ENCODE measurements at places on chromosomes 5 and 9.
A peak's percentile ranks its signal among the peaks of the same experiment; 100 is the strongest.

- DNase-seq, result no peak
Observed at GRCh38 chr9:94139672-94140417, 55.6 kb downstream of the PTPDC1 start.

- no peak for DNase-seq
Observed at GRCh38 chr9:132054024-132054423, 25.6 kb downstream of the MED27 start.

DNA sequence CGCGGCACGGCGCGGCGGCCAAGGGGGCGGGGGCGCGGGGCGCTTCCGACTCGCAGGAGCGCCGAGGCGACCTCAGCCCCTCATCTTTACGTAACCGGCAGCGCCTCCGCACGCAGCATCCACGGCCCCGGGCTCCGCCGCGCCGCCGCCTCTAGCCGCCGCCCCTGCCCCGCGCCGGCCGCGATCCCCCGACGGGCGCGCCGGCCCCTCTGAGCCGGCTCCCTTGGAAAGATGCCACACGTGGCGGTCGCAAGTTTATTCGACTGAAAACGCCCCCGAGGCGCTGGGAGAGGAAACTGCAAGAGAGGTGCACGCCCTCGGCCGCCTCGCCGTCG is 1.0 kb downstream of the KLF9 start:
- no peak for DNase-seq

DNA sequence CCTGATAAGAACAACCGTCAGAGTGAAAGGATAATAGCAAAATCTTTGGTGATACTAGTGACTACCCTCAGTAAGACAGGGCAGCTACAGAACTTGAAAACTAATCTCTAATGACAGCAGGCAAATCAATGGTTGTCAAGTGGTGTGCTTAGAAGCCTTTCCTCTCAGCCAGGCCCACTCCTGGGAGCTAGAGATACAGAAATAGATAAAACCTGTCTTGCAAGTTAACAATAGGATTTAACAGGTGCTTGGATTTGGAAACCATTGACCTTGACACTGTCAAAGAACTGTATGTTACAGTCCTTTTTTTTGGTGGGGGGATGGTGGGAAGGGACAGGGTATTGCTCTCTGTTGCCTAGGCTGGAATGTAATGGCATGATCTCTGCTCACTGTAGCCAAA is 118.6 kb downstream of the BASP1 start:
- DNase-seq, result no peak

GRCh38 chr5:112263469-112263868 is 155.6 kb downstream of the EPB41L4A start:
- no peak for DNase-seq

DNA sequence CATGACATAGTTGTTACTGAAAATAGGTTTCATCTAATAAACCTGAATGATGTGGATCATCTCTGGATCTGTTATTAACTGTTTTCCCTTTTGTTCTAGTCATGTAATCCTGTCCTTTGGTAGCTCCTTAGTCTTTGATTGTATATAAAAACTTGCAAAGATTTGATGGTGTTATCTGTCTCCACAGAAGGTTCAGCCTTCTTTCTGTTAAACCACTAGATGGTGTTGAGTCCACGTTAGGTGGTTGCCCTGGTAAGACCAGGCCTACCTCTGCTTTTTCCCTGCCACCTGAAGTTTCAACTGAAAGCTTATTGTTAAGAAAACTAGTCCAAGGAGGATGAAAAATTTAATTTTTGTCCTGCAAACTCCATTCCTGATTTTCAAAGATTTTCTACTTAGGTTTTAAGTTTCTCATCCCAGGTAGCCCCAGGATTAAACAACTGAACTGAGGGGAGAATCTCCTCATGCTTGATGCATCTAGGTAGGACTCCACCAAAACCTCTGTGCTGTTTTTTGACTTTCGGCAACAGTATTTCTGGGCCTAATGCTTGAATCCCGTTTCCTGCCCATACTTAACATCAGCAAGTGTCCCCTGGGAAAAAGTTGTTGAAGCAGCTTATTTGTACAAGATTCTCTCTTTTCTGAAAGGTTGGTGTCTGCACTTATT is 68.5 kb downstream of the RICTOR start:
- no peak for DNase-seq

GRCh38 chr9:127505396-127506116 is 54.2 kb downstream of the LRSAM1 start:
- DNase-seq, result no peak

DNA sequence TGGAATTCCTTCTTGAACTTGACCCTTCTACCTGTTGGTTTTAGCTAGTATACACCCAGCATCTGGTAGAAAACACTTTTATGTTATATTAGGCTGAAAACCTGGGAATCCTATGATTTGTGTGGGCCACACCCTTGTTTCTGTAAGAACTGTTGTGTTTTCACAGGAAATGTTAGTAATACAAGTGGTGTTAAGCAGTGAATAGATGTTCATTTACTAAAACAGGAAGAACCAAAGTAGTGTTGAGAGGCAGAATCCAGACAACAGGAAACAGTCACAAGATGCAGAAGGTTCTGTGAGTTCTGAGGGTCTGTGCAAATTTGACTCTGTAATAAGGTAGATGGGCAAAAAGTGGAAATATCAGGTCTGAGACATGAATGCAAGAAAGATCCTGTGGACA is 73.0 kb upstream of the RAI14 start:
- DNase-seq, result no peak

DNA sequence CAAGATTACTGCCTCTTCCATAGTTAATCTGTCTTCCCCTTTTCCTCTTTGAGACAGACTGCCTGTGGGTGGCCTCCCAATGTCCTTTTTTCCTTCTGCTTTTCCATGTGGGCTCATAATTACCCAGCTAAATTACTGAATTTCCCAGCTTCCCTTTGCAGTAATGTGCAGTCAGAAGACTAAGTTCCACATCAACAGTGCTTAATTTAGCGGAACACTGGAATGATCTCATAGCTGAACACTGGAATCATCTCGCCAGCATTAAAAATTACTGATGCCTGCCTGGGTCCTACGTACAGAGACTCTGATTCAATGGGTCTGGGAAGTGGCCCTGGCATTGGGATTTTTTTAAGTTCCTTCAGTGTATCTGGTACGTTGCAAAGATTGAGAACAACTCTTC is 84.3 kb downstream of the DNAH5 start:
- DNase-seq, result no peak

DNA sequence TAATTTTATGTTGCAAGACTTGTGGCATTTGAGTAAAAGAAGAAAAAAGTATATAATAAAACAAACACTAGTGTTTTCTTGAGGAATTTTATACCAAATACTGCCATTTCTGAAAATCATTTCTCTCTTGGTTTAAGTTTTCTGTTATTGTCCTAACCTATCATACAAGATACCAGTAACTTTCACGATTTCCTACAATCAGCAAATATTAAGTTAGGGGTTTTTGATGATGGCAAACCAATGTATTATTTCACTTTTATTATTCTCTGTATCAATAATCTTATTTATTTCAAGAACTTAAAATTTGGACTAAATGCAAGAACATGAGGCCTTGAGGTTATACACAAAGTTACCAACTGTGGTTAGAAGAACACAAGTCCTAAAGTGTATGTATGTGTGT is 109.0 kb upstream of the VCAN start:
- DNase-seq, result no peak

- peak; percentile 19 for DNase-seq
Observed at GRCh38 chr5:109410389-109411148, 795 bp upstream of the PJA2 start.

- no peak for DNase-seq
Observed at GRCh38 chr5:95730011-95730700, 980 bp upstream of the RHOBTB3 start.

DNA sequence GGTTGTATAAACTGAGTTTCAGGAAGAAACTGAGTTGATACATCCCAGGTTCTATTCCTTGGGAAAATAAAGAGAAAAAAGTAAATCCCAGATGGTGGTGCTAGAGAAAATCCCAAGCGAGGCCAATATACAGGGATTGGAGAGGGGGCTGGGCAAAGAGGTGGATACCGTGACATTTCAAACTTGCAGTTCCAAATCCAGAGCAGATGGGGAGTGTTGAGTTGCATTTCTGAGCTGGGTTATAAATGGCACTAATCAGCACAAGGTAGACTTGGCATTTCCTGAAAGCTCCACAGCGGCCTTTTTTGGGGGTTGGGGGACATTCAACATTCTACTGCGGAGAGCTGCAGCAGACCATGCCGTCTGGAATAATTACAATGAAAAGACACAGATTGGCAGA is 224.4 kb downstream of the NXNL2 start:
- no peak for DNase-seq

DNA sequence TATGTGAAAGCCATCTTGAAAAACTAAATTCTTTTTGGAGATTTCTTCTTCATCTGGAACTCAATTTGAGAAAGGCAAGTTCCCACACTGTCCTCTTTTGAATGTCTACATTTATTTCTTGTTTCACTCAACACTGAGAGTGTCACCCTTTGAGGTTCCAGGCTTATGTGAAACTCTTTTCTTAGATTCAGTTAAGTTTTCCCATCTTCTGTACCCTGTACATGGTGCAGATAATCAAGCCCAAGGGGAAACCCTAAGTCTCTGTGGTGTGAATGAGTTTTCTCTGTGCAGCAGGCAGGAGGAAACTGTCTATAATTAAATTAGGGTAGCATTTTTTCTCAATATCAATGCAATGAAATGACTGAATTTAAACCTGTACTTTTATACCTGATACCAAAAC is 72.3 kb upstream of the PRLR start:
- DNase-seq, result no peak

DNA sequence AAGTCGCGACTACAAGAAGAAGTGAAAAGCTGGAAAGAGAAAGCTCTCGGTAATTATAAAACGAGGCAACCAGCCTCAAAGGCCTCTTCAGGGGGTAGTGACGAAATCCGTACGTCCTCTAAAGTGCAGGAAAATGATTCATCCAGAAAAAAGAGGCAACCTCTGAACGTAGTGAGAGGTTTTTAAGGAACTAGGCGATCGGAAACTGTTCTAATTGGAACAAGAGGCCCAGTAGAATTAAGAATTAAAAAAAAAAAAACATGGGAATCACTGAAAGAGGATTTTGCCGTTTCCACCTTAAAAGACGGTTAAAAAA is 1.0 kb downstream of the CSNK1A1 start:
- DNase-seq, result no peak

- DNase-seq, result no peak
Observed at GRCh38 chr9:14258660-14259239, 55.2 kb downstream of the NFIB start.

DNA sequence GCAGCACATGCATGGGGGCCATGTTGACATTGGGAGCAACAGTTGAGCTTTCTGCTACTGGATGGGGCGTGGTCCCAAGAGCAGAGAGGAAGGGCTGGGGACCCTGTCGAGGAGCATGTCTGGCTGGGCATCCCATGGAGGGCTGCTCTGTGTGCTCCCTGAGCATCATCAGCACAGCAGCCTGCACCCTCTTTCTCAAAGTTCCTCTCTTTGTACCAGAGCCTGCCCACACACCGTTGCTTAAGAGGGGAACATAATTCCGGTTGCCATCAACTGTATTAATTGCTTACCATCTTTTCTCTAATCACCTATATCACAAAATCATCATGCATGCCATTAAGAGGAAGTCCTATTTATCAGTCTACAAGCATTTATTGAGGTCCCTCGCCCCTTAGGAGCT is 55.2 kb upstream of the DIRAS2 start:
- DNase-seq, result no peak

- DNase-seq, result no peak
Observed at GRCh38 chr9:100096378-100096916, 2.4 kb downstream of the ERP44 start.

DNA sequence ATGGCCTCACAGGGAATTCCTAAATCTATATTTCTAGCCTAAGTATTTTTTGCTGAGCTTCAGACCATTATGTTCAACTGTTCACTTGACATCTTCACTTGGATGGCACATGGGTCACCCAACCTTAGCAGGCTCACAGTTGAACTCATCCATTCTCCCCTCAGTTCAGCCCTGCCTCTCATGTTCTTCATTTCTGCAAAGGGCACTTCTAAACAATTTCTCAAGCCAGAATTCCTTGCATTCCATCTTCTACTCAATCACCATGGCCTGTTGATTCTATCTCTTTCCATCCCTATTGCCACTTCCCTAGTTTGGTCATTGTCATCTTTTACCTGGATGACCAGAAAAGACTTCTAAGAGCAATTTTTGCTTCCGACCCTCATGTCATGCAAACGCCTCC is 7.3 kb upstream of the RGS3 start:
- DNase-seq, result no peak

DNA sequence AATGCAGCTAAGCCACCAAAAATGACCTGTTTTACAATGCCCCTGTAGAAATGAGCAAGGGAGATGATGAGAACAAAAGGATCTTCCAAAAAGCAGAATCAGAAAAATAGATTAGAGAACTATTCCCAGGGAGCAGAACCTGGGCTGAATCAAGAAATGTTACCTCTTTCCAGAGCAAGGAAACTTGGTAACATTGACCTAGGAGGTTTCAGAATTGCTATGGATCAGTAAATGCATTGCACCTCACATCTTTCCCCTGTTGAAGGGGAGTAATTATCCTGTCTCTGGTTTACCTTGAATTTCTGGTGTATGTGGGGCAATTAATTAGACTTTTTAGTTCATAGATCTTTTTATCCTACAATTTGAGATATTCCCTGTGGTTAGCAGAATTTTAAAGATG is 151.2 kb upstream of the RAI14 start:
- no peak for DNase-seq

DNA sequence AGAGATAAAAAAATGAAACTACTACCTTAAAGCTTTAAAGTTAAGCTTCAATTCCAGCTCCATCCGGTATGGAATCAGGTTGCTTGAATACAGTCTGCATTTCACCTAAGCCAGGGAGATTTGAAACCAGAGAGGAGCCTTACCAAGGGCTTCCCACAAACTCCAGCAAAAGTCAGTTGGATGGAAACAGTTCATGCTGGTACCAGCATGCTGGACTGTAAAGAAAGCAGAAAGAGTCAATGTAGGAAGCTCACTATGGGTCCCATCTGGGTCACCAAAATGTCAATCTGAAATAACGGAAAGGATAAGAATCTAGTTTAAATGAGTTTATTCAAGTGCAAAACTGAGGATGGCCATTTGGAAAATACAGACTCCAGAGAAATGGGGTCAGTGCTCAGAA is 65.3 kb downstream of the CDO1 start:
- DNase-seq, result no peak

- peak; percentile 7 for DNase-seq
Observed at GRCh38 chr5:54944364-54944763, 41.0 kb downstream of the ESM1 start.

GRCh38 chr9:15612962-15613361 is 60.1 kb downstream of the CCDC171 start:
- no peak for DNase-seq

DNA sequence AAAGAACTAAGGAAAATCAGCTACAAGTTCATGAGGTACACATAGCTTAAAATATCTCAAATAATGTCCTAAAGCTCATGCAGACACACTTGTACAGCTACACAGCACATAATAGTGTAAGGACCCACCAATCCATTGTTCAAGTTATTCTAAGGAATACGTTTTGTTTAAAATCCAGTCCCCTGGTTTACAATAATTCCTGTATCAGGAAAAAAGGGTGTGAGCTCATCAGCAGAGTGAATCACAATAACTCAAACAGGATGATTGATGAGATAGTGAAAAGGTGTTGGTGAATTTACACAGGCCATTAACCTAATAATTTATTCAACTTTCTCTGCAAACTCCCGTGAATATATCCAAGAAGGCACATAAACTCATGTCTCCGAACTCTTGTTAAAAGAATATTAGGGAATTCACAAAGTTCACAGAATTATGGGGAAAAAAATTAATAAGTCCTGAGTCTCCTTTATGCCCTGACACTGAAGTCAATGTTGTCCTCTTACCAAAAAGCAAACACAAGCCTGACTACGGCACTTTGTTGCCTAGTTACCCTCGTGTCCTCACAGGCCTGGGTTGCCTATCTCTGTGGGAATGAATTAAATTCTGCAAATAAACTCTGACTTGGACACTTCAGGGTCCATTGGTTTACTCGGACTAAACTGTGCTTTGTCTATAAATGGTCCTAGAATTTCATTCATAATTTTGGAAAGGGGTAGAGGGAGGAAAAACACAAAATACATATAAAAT is 142.8 kb upstream of the PDE4D start:
- no peak for DNase-seq
